ENCODE measurements at places on chromosomes 12 and 14.

DNA sequence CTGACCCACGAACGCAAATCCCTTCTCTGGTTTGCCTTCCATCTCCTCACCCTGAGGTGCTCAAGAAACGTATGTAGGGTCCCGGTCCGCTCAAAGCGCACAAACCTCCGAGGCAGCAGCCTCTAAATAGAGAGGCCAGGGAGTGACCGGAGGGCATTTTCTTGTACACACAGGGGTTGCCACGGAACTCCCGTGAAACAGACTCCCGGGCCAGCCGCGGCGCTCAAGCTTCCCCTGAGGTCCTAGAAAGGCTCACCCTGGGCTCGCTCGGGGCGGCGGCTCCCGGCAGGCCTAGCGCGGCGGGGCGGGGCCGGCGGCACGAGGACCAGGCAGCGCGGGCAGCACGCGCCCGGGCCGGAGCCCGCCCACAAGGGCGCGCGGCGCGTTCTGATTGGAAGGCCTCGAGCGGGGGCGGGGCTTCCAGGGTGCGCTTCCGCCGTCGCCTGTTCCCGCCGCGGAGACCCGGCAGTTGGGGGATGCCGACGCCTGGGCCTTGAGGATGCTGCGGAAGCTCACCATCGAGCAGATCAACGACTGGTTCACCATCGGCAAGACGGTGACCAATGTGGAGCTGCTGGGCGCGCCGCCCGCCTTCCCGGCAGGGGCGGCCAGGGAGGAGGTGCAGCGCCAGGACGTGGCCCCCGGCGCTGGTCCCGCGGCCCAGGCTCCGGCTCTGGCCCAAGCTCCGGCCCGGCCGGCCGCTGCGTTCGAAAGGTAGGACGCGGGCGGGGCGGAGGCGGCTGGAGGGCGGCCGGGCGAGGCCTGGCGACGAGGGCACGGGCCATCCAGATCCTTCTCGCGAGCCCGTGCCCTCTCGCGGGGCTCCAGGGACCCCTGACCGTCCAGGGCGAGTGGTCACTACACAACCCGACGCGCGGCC, at the start of gene TDRD9:
Gene TDRD9, plus strand, starts transcription at position 446 of the 880 bp plus-strand sequence. Its CDS starts 54 bp downstream, at position 500.
- no peak for DNase-seq

- DNase-seq: peak; percentile 81
These were observed 45.9 kb upstream of the IFNG-AS1 start for GRCh38 chr12:67943141-67943892.

- no peak for DNase-seq
These were observed 57.9 kb upstream of the DCN start for GRCh38 chr12:91240386-91241095.

DNA sequence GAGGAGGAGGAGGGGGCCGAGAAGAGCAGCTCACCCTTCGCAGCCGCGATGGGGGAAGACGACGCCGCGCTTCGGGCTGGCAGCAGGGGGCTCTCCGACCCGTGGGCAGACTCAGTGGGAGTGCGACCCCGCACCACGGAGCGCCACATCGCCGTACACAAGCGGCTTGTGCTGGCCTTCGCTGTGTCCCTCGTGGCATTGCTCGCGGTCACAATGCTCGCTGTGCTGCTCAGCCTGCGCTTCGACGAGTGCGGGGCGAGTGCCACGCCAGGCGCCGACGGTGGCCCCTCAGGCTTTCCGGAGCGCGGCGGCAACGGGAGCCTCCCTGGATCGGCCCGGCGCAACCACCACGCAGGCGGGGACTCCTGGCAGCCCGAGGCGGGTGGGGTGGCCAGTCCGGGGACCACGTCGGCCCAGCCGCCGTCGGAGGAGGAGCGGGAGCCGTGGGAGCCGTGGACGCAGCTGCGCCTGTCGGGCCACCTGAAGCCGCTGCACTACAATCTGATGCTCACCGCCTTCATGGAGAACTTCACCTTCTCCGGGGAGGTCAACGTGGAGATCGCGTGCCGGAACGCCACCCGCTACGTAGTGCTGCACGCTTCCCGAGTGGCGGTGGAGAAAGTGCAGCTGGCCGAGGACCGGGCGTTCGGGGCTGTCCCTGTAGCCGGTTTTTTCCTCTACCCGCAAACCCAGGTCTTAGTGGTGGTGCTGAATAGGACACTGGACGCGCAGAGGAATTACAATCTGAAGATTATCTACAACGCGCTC, 745 bp downstream of the TRHDE start:
- DNase-seq: no peak

DNA sequence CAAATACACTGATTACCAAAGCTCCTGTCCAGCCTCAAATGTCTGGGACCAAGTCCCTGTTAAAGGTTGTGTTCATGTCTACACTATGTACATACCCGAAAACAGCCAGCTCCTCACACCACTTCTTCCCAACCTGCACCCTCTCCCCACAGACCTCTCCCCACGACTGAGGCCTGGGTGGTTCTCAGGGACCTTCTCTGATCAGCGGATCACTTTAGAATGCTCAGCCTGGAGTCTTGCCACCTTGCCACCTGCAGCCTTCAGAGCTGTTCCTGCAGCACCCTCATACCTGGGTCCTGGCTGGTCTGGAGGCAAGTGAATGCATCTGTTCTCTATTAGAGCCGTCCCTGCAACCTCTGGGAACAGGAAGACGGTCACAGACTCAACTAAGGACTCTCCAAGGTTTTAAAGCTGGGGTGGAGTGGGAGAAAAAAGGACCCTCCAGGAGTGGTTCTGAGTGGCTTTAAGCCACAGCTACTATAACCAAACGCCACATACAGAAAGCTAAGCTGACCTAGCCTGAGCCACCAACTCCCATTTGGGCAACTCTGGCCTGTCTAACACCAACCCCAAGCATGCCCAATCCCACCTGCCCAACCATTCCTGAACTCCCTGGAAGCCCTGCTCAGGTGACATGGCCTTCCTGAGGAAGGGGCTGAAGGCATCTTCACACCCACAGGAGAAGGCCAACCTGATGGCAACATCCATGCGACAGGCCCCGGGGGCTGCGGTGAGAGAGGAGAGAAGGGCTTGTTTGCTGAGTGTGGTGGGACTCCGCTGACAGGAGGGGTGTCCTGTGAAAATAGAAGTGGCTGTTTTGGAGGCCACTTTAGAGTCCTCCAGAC, 8.6 kb downstream of the KRT2 start:
- DNase-seq: no peak

DNA sequence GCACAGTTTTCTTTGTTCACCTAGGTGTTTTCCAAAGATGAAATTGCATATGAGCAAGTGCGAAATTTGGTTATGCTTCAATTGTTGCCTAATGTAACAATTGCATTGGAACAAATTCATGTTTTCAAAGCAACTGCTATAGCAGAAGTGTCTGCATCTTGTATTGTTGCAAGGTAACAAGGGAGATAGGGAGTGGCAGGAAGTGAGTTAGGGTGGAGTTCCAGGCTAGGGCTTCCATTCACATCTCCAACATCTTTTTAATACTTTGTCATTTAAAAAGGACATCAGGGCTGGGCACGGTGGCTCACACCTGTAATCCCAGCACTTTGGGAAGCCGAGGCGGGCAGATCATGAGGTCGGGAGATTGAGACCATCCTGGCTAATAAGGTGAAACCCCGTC, 312.3 kb upstream of the E2F7 start:
- DNase-seq: no peak

- DNase-seq: peak; percentile 84
These were observed 5.2 kb upstream of the CNPY2 start for GRCh38 chr12:56321027-56321426.

DNA sequence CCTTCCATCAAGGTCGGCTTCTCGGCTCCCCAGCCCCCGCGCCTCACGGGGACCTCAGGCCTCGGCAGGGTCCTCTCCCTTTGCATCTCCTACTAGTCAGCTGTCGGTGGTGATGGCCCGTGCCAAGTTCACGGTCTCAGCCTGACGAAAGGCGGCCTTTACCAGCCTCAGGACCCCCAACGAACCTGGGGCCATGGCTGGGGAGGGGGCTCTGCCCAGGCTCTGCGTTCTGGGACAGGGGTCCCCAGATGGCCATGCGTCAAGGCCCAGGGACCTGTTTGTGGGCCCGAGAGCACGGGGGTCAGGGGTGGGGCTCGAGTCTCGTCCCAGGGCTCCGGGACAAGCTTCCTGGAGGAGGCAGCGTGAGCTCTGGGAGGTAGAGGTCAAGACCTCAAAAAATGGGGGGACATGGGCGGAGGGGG, 32.8 kb upstream of the DEGS2 start:
- DNase-seq: no peak

DNA sequence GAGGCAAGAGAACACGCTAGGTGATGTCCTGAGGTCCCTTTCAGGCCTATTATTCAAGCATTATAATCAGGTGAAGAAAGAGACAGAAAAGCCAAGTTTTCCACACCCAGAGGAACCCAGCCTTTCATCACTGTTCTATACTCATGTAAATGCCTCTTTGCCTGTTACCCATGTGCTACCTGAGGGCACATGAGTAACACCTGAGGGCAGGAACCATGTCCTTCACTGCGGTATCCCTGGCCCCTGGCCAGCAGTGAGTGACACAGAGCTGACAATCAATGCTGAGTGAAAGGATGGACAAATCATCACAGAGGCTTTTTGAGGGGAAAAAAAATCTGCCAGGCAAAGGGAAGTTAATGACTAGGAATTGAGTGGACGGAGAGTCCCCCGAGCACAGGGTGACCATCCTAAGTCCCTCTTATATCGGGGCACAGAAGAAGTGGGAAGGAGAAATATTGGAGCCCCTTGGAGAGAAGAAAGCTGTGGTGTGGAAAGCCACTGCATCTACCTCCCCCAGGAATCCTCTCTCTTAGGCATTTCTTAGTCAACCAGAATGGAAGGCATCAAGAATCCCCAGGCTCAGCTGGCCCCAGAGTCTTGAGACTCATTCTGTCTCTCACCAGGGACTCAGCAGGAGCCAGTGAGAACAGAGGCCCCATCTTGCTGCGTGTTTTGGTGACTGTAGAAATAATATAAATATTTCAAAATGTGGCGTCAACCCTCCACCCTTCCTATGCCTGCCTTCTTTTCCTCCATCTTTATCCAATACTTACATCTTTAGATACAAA, 212.9 kb downstream of the DPF3 start:
- no peak for DNase-seq

DNA sequence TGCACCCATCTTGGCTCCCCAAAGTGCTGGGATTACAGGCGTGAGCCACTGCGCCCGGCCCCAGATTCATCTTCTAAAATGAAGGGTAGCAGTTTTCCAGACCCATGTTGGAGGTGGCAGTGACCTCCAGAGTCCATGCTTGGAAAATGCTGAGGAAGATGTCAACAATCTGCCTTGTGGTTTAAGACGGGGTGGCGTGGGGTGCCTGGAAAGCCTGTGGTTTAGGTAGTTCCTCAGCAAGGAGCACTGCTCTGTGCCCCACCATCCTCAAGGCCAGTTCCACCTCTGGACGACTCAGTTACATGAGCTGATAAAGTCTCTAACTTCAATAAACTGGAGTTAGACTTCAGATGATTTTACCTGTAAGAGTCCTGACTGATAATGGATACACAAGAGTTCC, 48.6 kb downstream of the DRAM1 start:
- peak; percentile 47 for DNase-seq

GRCh38 chr12:119202544-119202943, 23.8 kb downstream of the HSPB8 start:
- DNase-seq: no peak

DNA sequence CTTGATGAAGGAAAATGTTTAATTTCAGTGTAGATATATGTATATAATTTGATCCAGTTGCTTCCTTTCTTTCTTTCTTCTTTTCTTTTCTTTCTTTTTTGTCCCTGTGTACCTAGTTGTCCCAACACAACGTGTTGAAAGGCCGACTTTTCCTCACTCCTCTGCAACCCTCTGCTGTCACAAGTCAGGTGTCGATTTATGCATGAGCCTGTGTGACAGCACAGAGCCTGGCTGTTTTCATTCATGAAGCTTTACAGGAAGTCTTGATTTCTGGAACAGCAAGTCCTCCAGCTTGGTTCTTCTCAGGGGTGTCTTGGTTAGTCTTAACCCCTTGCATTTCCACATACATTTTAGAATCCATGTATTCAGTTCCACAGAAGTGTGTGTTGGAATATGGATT, 88.1 kb downstream of the PPP2R5C start:
- no peak for DNase-seq

DNA sequence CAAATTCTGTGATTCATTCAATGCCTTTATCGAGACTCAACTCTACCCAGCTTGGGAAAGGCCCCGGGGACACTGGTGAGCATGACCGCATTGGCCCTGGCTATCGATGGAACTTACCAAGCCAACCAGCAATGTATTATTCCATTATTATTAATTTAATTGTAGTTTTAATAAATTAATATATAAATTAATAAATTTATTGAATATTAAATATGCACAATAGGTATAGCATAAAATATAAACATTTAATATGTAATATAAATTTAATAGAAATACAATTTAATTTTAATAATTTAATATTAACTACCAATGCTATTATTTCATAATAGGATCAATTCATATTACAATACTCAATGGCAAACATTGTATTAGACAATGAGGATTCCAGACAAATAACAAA, 163.4 kb downstream of the DPF3 start:
- DNase-seq: no peak

GRCh38 chr12:28232211-28232928, 42.1 kb downstream of the CCDC91 start:
- DNase-seq: no peak

GRCh38 chr14:64830961-64831360, 48.7 kb downstream of the SPTB start:
- DNase-seq: no peak

DNA sequence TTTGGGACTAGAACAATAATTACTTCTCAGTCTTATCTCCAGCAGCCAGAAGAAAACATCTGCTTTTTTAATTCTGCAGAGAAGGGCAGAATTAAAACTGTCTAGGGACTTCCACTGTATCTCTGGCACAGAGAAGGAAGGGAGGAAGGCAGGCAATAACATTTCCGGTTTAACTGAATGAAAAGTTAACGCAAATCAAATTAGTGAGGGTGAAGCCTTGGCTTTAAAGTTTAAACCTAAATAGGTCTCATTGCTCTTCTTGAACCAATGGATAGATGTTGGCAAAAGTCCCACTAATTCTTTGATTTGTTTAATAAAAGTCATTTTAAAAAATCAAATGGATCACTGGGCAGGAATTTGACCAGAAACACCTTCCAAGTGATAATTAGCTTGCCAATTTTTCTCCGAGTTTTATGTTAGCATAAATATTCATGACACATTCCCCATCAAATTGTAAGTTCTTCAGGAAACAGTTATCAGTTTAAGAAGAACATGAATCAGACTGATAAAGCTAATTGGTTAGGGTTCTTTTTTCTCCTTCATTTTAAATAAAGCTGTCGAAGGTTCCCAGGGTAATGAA, 181.9 kb downstream of the SLC15A5 start:
- DNase-seq: no peak

- DNase-seq: no peak
These were observed 6.8 kb downstream of the SIX1 start for GRCh38 chr14:60642270-60643140.

- no peak for DNase-seq
These were observed 392.3 kb downstream of the MED13L start for GRCh38 chr12:115885040-115885690.

- no peak for DNase-seq
These were observed 67.6 kb upstream of the TTC7B start for GRCh38 chr14:90883782-90884181.

- DNase-seq: no peak
These were observed 83.6 kb downstream of the WNK1 start for GRCh38 chr12:835754-836518.
